ENCODE measurements at places on chromosomes 7 and 10.

DNA sequence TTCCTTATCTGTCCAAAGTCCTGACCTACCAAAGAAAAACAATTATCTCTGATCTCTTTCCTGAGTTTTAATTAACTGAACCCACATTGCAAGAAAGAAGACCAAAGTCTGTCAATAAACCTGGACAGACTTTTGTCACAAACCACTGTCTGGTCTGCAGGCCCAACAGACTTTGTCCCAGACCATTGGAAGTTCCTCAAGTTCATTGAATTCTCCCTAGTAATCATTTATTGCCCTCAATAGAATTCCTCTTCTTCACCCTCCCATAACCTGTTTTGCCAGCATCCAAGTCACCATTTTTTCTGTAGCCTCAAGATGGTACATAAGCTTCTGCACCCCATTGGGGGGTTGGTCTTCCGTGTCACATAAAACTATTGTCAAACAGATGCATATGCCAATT lies 3.9 kb upstream of the DNMBP start:
- DNase-seq = no peak

- no peak for DNase-seq
Measured at GRCh38 chr10:15363031-15363430, 8.1 kb downstream of the FAM171A1 start.

DNA sequence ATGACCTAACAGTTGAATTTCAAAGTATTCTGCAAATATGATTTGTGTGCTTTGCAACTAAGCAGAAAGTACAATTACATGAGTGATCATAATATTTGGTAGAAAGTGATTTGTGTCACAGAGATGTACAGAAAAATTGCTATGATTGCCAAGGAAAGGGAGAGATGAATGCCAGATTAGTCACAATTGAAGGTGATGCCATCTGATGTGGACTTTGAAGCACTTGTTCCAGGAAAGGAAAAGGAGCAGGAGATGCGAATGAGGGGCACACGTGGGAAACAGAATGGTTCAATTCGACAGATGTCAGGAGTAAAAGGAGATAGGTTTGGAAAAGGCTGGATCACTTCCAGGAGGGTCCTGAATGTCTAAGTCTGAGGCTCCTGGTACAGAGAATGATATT lies 153.1 kb upstream of the LAMB4 start:
- no peak for DNase-seq

- no peak for DNase-seq
Measured at GRCh38 chr10:110056822-110057221, 49.0 kb downstream of the ADD3 start.

- DNase-seq = no peak
Measured at GRCh38 chr10:103681617-103682399, 173.6 kb downstream of the SH3PXD2A start.

DNA sequence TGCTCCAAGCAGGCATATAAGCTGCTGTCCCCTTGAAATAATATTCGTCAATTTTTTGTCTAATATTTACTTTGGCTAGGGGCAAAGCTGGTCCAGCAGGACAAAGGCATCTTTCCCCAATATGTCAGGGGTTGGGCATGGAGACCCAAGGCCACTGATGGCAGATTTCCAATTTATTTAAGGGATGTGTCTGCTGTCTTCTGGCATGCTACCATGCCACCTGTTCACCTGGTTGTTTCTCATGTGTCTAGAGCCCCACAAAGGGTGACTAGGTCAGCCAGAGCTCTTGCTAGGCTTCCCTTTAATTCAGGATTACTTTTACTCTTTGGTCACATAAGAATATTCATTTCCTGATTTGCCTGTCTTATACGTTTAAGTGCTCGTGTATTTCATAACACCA lies 22.1 kb upstream of the SYPL1 start:
- no peak for DNase-seq

- no peak for DNase-seq
Measured at GRCh38 chr7:30841025-30841735, 70.0 kb downstream of the MINDY4 start.

Data from right renal cortex interstitium (tissue), 3 donors.